Adipocyte (in vitro differentiated cells): ENCODE measurements at places on chromosomes 3 and 15.
A peak's percentile ranks its signal among the peaks of the same experiment; 100 is the strongest.

GRCh38 chr15:56042031-56042430, 48.6 kb upstream of the NEDD4 start:
- no peak for DNase-seq

DNA sequence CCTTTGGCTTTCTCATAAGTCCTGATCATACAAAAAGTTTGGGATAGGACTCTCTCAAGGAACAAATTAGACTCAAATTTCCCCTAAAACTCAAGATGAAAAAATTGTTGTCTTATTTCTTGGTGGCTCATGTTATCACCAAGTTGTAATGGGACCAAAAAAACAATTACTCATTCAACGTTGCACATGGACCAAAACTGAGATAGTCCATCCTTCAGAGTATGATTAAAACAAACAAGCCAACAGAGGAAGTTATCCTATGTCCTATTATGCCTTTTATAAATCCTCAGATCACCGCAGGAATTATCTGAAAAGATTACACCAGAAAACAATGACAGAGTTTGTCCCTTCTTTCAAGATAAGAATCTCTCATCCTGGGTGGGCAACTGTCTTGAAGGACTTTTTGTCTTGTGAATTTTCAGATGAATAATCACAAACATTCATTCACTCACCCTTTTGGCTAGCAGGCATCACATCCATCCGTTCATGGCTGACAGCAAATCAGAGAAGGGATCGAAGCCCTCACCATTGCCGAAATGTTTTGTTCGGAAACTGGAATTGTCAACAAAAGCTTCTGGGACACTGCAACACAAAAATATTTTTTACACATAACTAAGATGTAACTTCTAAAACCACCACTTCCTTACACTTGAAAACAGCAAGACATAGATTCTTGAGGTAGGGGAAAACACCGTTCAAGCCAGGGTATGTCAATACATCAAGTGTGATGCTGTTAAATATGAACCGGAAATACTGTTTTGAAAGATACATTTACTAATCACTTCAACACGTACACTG, 90.4 kb downstream of the FOXP1 start:
- DNase-seq, result no peak

DNA sequence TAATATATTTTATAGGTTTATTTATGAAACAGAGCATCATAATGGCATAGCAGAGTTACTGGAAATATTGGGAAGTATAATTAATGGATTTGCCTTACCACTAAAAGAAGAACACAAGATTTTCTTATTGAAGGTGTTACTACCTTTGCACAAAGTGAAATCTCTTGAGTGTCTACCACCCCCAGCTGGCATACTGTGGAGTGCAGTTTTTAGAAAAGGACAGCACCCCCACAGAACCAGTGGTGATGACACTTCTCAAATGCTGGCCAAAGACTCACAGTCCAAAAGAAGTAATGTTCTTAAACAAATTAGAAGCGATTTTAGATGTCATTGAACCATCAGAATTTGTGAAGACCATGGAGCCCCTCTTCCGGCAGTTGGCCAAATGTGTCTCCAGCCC, 58.1 kb downstream of the DNAH1 start:
- DNase-seq, result no peak

- DNase-seq, result peak; percentile 78
These were observed 625.8 kb downstream of the OTOL1 start for GRCh38 chr3:162122405-162122804.

- peak; percentile 37 for DNase-seq
These were observed 942.0 kb downstream of the SQOR start for GRCh38 chr15:46576646-46577395.

DNA sequence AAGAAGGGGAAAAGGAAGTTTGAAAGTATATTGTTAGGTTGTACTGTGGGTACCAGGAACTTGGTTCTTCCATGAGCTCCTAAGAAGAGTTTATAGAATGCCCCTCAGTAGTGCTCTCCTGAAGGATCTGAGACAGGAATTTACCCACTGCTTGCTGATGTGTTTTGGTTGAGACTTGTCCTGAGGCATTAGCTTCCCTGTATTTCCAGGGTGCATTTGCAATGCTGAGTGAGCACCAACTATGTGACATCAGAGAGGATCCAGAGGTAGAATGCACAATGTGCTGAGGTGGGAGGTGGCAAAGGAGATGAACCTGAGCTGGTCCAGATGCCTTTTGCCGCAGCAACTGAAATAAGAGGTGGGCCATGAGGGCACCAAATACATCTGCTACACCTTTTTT, 64.3 kb upstream of the LRRC3B start:
- no peak for DNase-seq

DNA sequence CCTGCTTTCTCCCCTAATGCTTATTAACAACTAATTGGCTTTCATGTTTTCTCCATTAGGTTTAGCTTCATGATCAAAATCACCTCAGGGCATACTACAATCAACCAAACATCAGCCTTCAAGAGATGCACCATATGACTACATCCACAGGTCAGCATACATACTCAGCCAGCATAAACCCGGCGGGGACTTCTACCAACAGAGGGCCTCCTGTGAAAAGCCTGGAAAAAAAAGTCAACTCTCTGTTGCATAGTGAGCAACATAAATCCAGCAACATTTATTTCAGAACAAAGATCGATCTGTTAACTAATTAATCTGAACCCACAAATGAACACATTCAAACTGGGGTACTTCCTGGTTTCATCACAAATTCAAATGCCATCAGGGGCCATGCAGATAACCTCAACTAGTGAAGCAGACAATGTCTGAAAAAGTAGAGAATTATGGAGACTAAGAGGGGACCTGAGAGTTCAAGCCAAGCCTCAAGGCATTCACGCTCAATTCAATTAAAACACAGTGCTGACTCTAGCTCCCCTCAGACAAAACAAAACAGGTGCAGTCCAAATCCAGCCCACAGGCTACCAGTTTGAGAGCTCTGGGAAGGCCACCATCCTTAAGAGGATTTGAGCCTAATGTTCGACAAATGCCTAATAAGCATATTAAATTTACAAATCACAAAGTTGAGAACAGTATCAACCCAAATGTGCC, 124.5 kb downstream of the MAGI1 start:
- no peak for DNase-seq

GRCh38 chr15:66739287-66739686, 37.3 kb downstream of the SMAD6 start:
- DNase-seq, result no peak

DNA sequence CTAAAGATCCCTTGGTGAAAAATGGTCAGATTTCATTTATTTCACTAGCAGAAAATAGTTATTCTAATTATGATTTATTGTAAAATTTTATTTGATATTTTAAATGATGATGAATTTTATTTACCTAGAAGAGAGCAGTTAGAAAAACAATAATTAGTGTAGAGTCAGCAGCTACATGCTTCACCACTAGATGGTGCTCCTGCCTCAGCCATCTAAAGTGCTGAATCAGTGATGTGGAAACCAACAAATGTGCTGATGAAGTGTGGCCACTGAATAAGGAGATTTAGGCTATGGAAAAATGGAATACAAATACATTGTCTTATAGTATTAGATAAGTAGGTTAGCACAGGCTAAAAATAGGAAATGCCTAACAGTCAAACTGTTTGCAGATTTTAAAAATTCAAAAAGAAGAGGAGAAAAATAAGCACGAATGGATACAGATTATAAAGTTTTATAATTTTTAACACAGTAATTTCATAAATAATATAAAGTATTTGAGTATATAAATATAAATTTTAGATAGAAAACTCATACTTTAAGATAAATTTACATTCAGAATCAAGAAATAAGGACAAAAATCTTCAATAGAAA, 109.8 kb downstream of the PPP2R3A start:
- DNase-seq, result peak; percentile 91

DNA sequence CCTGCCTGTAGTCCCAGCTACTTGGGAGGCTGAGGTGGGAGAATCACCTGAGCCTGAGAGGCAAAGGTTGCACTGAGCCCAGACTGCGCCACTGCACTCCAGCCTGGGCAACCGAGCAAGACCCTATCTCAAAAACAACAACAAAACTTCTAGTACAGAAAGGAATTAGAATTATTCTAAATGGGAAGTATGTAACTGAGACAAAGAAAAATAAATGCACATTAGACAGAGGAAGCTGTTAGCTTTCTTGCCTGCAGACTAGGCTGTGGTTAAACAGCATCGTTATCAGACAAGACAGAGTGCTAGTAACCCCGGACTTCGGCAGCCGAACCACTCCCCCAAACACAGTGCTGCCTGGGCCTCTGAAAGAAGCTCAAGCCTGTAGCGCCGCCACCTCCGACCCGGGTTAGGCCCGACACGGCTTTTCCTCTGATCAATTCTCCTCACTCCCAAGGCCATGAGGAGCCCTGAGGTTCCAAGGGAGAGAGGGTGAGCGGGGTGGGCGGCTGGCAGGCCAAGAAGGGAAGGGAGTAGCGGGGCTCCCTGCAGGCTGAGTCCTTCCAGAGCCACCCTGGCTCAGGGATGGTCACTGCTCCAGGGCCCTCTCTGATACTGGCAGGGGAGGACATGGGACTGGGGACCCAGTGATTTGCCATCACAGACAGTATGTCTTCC, 44.8 kb upstream of the MUC4 start:
- DNase-seq, result no peak

GRCh38 chr3:13484851-13485590, 4.9 kb downstream of the HDAC11 start:
- DNase-seq, result peak; percentile 54

GRCh38 chr3:52551118-52551517, 14.7 kb downstream of the UQCC5 start:
- no peak for DNase-seq
